ENCODE measurements at places on chromosomes 3 and 15.
A peak's percentile ranks its signal among the peaks of the same experiment; 100 is the strongest.

- DNase-seq, result no peak
Observed at GRCh38 chr15:48144889-48145288, 24.1 kb downstream of the SLC24A5 start.

- DNase-seq, result no peak
Observed at GRCh38 chr3:112619295-112619694, 21.6 kb downstream of the CCDC80 start.

GRCh38 chr3:191282251-191283185, 46.7 kb upstream of the CCDC50 start:
- no peak for DNase-seq

DNA sequence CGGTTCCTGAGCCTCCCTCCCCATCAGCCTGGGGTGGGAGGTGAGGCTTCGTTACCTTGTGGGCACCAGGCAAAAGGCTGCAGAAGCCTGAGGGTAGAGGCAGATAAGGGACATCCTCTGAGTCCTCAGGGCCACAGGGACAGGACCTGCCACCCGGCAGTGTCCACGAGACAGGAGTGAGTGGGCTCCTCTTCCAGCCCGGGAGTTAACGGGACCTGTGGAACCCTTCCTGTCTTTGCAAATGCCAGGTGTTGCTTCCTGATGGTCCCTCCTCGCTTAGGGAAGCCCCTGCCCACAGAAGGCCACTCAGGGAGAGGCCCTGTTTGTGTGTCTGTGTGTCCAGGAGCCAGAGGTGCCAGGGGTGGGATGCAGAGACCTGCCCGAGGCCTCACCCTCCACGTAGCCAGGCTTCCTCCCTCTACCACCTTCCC, 111.1 kb upstream of the ALDH1A3 start:
- no peak for DNase-seq

GRCh38 chr3:44050101-44050500, 191.6 kb upstream of the TOPAZ1 start:
- no peak for DNase-seq

GRCh38 chr3:61645148-61645547, 83.8 kb downstream of the PTPRG start:
- no peak for DNase-seq

- DNase-seq, result peak; percentile 61
Observed at GRCh38 chr3:127027811-127028548, 45.1 kb downstream of the PLXNA1 start.

Measured in colonic mucosa (tissue), 4 donors.